ENCODE measurements at places on chromosomes 11 and 22.

- DNase-seq, result no peak
Observed at GRCh38 chr22:36191106-36191836, 10.3 kb downstream of the APOL4 start.

DNA sequence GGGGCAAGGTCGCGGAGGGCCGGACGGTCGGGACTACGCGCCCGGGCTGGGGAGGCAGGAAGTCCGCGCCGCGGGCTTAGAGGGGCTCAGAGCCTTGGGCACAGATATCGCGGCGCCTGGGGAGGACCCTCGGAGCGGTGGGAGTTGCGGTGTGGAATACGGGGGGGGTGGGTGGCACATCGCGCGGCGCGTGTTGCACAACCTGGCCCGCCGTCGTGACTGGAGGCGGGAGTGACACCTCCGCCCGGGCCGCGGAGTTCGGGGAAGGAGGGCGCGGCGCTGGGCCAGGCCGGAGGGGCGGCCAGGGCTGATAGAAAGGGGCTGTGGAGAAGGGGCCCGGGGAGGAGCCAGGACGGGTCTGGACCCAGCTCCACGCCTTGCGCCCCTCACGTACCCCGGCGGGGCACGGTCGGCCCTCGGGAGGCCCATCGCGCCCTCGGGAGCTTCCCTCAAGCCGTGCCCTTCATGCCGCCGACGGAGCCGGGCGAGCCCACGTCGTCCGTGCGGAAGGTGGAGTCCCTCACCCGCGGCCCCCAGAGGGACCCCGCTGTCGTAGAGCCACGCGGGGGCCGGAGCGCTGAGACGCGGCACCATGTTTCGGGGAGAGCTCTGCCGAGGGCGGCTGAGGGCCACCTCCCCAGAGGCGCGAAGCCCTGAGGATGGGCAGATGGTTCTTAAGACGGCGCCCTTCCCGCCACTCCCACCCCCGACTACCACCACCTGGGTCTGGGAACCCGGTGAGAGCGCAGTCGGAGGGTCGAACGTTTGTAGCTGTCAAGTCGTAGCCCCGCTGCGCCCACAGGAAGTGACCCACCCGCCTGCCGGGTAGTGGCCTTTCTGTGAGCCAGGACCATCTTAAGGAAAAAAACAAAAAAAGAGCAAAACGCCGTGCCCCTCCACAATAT is 729 bp downstream of the IL17RA start:
- DNase-seq, result peak; percentile 32

DNA sequence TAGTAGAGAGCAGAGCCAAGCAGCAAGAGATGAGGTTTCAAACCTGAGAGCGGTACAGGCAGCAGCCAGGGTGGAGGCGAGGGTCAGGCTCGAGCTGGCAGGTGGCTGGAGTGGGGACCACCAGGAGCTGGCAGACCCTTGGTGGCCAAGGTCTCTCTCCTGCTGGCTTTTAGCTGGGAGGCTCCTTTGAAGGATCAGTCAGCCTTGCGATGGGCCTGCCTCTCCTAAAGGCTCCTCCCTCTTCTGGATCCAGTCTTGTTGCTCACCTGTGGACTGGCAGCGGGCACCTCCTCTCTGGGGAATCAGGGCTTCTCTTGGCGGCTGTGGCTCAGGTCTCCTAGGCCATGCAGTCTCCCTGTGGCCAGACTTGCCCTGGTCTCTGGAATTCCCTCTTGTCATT is 24.8 kb downstream of the TPST2 start:
- no peak for DNase-seq

DNA sequence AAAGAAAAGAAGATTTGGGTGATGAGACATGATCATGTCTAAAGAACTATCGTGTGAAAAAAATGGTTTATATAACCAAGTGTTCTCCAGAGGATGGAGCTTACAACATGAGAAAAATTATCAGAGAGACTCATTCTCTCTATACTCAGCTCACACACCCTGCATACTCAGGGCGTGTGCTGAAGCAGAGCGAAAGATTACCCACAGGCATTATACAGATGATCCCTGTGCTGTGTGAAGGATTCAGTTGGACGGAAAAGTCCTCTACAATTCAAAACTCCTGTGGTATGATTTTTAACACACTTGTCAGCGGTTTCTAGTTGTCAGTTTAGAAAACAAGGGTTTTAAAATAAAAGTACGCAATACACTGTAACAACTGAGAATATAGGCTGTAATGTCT is 267.3 kb downstream of the DLG2 start:
- DNase-seq, result no peak

DNA sequence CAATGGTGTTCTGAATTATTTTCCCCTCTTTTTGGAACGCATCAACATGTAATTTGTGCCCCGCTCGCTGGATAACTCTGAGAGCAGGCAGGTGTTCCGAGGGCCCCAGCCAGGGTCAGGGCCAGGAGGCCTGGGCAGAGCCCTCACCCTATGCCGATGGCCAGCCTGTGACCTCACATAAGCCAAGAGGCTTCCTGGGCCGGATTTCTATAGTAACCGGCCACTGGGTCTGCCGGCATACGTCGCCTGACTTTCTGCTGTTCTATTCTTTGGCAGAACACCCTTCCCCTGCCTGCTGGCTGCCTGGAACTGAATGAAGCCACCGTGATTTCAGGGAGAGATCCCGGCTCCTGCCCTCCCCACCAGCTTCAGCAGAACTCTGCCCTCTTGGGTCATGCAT is 375.2 kb downstream of the SHANK2 start:
- DNase-seq, result no peak

- DNase-seq, result peak; percentile 89
Observed at GRCh38 chr22:30390974-30391691, 3.9 kb upstream of the RNF215 start.

- DNase-seq, result no peak
Observed at GRCh38 chr11:91178366-91178765, 955.5 kb upstream of the CHORDC1 start.

DNA sequence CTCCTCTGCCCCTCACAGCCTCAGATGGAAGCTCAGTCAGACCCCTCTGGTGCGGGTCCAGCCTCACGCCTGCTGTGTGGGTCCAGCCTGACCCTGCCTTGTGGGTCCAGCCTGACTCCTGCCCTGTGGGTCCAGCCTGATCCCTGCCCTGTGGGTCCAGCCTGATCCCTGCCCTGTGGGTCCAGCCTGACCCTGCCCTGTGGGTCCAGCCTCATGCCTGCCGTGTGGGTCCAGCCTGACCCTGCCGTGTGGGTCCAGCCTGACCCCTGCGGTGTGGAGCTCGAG is 445.3 kb downstream of the BRD1 start:
- no peak for DNase-seq

GRCh38 chr22:44576311-44577260 is 78.6 kb upstream of the RTL6 start:
- no peak for DNase-seq

GRCh38 chr22:44801476-44801875 is 49.1 kb downstream of the ARHGAP8 start:
- DNase-seq, result no peak

DNA sequence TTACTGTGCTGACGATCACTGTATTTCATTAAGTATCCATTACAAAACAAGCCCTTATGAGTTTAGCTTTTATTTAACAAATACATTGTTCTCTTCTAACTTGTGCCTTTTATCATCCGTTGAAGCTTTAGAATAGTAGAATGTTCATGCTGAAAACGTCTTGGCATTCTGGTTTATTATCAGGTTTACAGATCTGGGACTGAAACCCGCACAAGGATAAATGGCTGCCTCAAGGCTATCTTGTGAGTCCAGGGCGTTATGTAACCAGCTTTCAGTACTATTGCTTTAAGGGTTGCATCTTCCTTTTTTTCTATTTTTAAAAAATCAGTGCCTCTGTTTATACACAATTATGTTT is 66.6 kb upstream of the PRODH start:
- DNase-seq, result no peak

DNA sequence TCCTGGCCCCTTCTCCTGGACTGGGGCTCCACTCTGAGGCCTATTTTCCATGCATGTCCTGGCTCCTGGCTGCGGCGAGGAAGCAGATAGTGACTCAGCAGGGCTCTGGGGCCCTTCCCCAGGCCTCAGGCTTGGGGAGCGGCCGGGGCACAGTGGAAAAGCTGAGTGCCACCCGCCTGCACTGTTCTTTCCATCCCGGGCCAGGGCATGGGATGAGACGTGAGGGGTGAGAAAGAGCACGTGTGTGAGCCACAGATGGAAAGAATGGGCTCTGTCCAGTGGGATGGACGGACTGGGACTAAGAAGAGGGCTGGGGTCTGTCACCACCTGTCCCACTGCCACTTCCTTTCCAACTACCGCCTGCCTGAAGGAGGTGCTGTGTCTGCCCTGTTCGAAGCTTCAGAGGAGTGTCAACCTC is 12.8 kb downstream of the SLC37A2 start:
- DNase-seq, result no peak

- no peak for DNase-seq
Observed at GRCh38 chr11:128688031-128688713, 5.7 kb upstream of the FLI1 start.

DNA sequence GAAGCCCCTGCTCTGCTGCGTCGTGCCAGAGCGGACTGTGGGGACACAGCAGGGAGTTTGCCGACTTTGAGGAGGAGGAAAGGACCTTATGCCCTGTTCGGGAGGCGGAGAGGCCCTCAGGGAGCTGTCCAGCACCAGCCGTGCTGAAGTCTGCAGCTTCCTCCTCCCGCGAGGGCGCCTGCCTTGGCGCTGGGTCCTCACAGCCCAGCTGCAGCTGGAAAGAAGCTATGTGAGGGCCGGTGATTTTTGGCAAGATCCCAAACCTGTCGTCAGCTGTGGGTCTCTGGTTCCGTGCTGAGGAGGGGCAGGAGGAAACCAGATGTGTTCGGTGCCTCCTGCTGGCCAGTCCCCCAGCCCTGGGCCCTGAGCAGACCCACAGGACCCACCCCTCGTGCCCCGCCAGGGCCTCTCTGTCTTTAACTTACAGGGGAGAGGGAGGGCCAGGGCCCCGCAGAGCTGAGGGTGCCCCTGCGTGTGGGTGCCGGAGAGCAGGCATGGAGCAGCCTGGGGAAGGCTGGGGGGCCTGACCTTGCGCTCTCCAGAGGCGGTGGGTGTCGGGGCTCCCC is 12.0 kb downstream of the BRSK2 start:
- DNase-seq, result peak; percentile 28

DNA sequence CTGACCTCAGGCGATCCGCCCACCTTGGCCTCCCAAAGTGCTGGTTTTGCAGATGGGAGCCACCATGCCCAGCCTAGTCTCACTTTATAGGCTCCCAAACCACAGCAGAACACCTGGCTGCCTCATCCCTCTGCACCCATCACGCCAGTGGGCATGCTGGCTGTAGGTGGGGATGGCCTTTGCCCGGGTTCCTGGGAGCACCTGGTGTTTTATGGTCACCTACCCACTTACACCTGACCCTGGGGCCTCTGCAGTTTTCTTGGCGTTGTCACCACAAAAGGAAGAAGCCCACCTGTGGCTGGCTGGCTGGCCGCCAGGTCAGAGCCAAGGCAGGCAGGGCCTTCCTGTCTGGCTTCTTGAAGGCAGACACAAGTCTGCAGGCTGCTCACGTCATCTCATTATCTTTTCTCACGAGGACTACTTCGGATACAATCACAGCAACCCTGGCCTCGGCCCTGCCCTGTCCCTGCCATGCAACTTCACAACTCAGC is 8.2 kb downstream of the RRP7A start:
- no peak for DNase-seq

DNA sequence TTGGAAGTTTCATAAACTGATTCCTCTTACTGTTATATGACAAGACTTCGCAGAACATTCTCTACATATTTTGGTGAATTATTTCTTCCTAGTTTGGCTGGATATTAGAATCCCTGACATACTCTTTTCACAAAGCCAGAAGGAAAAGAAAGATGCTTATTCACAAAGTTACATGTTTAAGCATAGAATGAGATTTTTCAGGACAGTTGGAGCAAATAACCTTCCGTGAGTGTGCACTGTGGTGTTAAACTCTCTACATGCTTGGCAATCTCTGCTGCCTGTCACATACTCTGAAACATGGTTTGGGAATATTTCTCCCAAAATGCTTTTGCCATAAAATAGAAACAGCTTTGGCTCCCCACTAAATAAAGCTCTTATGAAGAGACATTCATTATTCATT is 230.0 kb upstream of the MTNR1B start:
- DNase-seq, result no peak

DNA sequence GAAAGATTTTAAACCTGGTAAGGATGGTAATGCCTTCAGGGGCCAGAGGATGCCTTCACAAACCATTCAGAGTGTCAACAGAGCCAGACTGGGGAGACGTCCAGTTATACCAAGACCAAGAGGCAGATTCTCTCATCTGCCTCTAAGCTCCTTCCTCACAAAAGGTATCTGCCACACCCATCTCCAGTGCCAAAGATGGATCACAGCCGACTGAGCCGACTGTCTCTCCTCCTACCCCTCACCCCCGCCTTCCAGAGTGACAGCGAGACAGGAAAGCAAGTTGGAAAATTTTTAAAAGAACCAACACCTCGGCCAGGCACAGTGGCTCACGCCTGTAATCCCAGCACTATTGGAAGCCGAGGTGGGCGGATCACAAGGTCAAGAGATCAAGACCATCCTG is 79.1 kb upstream of the AKIP1 start:
- no peak for DNase-seq

DNA sequence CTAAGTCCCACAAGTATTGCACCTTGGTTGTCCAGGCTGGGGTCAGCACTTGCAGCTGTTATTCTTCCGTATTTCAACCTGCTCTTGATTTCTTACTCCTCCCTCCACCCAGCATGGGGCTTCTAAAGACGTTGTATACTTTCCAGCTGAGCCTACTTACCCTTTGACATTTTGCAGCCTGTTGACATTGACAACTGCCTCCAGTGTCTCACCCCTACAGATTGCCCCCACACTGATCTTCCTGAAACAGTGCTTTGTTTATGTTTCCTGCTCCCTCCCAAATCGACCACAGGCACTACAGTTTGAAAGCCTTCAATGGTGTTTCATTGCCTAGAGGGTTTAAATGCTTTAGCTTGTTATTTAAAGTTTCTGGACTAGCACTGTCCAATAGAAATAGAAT is 56.6 kb downstream of the FAM83F start:
- DNase-seq, result peak; percentile 41

DNA sequence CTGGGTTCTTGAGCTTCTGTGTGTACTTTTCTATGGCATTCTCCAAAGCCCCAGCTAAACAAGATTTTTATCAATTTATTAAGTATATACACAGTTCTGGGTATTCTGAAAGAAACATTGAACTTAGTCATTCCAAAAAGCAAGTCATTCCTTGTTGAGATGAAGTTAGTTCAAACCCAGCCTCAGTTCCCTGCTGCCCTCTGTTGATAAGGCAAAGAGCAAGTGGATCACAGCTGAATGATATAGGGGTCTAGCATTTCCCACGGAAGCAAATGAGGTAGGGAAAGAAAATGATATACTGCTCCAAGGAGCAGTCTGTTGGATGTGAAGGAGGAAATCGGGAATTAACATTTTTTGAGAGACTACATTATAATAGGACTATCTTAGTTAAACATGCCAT is 841.8 kb upstream of the TENM4 start:
- no peak for DNase-seq

- no peak for DNase-seq
Observed at GRCh38 chr22:24145446-24146193, 35.7 kb upstream of the SUSD2 start.

DNA sequence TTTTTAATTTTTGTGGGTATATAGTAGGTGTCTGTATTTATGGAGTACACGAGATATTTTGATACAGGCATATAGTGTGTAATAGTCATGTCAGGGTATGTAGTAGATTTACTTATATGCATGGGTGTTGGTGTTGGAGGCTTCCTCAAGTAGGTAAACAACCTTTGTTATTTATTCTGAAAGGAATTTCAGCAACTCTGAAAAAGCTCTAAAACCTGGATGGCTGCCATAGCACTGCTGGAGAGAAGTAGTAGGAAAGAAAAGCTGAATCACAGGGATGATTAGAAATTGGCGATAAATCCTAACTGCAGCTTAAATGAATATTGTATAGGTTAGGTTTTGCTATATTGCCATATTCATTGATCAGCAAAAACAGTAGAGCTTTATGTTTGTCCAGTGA is 44.4 kb upstream of the ST14 start:
- DNase-seq, result no peak

- DNase-seq, result peak; percentile 33
Observed at GRCh38 chr11:113796663-113797259, 17.2 kb downstream of the CLDN25 start.

Data from GM12865 (cell line).